ENCODE measurements at places on chromosomes 16 and 17. TPM values are rescaled to one million over a fixed set of nuclear protein-coding genes. Genes with fewer than 3 reads are reported as not detected.

The SLC46A1 gene
- polyA plus RNA-seq: 8.8 TPM

GRCh38 chr17:34314279-34314678, 5.0 kb upstream of the CCL8 start:
- peak; percentile 40 for DNase-seq

- peak; percentile 44 for DNase-seq
Observed at GRCh38 chr17:42750739-42751344, 6.0 kb upstream of the EZH1 start.

GRCh38 chr16:69931631-69932030, 19.5 kb upstream of the CLEC18A start:
- DNase-seq: no peak

DNA sequence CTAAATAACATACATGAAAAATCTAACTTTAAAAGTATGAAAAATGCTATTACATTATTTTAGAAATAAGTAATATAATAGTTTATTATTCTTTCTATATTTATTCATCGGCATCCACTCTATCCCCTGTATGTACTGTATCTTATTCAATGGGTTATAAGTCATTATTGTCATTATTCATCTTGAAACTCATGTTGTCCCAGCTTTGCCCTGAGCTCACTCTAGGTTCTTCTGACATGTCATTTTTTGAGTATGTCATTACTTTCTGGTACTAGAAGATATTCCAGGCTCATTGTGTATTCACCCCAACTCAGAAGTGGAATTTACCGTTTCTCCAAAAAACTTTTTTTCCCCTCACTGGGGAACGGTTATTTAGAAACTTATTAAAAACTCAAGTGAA, 53.0 kb upstream of the MNT start:
- DNase-seq: no peak

DNA sequence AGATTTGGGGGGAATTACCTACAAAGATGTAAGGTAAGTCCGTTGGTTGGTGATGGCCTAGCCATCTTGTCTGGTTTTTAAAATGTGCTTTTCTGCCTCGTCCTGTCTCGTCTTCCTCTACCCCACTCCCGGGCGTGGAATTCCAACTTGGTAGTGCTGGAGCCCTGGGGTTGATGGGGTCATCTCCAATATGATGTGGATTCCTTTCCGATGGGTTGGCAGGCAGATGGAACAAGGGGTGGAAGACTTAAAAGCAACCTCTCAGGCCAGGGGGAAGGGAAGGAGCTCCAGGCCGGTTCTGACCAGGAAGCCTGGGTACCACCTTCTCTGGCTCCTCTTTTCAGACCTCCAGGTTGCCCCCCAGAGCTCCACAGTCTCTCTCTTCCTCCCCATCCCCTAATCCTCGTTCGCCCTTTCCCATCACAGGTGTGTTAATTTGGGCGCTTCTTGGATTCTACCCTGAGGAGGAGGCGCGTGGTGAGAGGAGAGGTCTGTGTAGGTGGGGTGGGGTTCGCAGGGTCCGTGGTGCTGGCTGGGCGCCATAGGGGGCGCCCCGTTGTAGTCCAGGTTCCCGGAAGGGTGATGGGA, 5.1 kb upstream of the HOXB2 start:
- DNase-seq: no peak

- peak; percentile 88 for DNase-seq
Observed at GRCh38 chr17:17811381-17812210, 25.2 kb downstream of the SREBF1 start.

Measured in muscle of back (tissue), 13 donors.